IPS DF 19.7 (cell line): ENCODE measurements at places on chromosomes 7 and 10.

- DNase-seq: no peak
Measured at GRCh38 chr10:129935102-129935866, 28.8 kb downstream of the EBF3 start.

DNA sequence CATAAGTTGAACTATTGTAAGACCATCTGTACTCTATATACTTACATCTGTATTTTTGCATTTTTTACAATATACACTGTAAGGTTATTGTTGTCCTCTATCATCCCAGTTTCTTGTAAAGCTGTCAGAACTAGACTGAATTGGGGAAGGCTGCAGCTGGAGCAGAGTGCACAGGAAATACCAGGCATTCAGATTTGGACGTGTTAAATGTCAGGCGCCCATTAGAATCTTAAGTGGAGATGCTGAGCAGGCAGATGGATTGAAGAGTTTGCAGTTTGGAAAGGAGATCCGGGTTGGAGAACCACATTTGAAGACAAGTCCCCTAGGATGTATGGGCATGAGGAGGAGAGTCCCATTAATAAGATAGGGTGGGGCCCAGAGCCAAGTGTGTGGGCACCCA is 40.4 kb downstream of the MTURN start:
- no peak for DNase-seq

DNA sequence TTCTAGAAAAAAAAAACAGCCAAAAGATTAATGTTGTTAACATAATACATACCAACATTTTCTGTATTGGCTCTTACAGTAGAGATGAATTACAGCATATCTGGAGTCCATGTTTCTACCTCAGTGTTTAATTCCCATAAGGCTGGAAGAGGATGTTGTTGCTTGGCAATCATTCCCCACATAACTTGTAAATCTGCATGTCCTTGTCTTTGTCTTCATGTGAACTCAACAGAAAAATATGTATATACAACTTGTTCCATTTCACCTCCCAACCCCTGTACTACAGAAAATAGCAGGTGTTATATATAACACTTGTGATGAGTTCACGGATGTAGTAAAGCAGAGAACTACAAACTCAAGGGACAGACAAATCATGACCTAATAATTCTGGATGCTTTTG is 160.9 kb upstream of the SEMA3C start:
- no peak for DNase-seq

DNA sequence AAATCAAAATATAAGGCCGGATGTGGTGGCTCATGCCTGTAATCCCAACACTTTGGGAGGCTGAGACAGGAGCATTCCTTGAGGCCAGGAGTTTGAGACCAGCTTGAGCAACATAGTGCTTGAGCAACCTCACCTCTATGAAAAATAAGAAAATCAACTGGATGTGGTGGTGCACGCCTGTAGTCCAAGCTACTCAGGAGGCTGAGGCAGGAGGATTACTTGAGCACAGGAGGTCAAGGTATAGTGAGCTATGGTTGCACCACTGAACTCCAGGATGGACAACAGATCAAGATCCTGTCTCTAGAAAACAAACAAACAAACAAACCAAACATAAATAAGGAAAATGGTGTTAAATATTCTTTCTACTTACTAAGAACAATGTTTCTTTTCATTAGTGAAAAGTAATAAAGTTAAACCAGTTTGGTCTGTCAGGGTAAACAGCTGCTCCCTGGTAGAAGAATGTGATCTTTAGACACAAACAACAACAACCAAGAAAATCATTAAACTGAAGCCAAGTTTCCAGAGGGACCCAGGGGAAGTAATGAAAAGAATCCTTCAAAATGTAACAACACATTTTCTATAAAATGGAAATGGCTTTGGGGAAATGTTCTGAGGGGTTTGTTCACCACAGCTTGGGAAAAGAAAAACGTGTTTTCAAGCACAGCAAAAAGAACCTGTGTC is 17.5 kb upstream of the BAG3 start:
- DNase-seq: no peak

DNA sequence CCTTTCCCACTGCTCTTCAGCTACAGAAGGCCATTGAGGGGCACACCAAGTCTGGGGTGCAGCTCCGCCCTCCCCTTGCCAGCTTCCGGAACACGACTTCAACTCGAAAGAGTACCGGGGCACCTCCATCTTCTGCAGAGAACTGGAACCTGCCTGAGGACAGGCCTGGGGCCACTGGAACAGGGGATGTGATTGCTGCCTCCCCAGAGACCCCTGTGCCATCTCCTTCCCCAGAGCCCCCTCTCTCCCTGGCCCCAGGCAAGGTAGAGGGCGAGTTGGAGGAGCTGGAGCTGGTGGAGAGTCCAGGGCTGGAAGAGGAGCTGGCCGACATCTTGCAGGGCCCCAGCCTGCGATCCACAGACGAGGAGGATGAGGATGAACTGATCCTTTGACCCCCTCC is 10.9 kb downstream of the FAM131B start:
- no peak for DNase-seq

DNA sequence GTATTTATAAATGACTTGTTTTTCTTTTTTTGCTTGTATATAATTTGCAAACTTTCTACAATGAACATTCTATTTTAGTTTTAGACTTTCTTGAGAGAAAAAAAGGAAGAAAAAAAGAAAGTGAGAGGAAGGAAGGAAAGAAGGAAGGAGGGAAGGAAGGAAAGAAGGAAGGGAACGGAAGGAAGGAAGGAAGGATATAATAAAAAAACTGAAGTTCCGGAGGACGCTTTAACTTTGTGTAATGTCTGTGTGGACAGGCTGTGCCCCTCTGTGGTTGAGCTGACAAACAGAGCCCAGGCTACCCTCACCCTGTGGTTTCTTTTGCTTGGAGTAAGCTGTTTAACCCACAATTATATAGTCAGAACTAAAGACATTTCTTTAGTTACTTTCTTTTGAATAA is 108.7 kb downstream of the SEMA3D start:
- DNase-seq: no peak

DNA sequence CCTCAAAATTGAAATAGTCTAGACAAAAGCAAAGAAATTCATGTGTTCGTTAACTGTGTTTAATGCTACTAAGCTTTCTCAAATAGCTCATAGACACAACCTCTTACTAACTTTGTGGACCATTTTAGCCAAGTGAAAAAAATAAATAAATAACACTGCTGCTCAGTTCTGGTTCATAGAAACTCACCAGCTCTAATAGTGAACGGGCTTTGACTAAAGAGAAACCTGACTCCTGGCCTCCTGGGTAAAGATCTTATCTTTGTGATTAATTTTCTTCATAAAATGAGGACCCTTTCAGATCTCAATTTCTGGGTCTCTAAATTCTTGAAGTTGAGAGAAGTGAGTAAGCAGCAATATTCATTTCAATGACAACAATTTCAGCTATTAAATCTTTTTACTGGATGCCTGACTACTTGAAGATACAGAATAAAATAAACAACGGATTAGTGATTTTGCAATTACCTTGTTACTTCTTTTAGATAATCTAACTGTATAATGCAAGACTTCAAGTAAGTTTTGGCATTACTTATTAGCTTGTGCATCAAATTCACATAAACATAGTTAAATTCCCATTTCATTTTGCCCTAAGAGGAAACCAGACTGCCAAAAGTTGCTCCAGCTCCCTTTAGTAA is 3.1 kb downstream of the CADPS2 start:
- DNase-seq: no peak

- DNase-seq: no peak
Measured at GRCh38 chr7:84162125-84162524, 32.5 kb downstream of the SEMA3A start.

DNA sequence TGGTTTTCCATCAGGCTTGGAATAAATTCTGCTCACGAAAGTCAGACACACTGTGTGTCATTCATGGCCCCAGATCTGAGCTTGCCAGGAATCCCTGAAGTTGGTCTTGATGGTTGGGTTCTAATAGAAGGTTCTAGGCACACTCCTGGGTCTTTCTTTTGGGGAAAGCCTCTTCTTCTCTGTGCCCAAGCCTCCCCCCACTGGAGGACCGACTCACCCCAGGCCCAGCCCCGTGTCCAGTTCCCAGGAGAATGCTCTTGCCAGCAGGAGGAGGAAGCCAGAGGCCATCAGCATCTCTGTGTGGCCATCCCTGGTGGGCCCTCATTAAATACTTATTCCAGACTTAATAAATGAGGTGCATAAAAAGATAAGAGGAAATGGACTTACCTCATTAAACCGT is 548.0 kb downstream of the TCERG1L start:
- no peak for DNase-seq

DNA sequence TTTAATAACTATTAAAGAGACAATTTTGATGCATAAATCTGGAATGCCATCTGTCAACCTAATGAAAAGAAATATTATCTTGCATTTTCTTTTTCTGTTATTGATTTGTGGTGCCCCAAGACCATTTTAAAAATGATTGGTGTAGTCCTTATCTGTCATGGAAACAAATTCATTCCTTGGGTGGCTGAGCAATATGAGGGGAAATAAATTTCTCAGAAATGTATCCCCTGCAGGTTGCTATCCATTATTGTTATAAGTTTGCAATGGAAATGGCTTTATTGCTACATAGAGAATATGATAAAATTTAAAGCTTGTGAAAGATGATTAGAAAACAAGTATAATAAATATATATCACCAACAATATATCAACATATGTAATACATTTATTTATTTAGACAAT is 607.0 kb downstream of the DNAJB9 start:
- DNase-seq: no peak

DNA sequence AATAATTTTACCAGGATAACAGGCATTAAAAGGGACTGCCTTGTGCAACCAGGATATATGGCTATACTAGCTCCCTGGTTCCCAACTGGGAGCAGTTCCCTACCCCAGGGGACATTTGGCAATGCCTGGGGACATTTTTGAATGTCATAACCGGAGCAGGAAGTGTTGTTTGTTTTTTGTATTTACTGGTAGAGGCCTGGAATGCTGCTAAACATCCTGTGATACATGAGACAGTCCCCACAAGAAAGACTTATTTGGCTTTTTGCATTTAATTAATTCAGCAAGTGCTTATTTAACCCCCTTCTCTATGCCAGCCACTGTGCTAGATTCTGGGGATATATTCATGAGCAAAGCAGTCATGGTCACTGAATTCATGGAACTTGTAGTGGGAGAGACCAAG is 181.2 kb downstream of the BBS9 start:
- DNase-seq: no peak

DNA sequence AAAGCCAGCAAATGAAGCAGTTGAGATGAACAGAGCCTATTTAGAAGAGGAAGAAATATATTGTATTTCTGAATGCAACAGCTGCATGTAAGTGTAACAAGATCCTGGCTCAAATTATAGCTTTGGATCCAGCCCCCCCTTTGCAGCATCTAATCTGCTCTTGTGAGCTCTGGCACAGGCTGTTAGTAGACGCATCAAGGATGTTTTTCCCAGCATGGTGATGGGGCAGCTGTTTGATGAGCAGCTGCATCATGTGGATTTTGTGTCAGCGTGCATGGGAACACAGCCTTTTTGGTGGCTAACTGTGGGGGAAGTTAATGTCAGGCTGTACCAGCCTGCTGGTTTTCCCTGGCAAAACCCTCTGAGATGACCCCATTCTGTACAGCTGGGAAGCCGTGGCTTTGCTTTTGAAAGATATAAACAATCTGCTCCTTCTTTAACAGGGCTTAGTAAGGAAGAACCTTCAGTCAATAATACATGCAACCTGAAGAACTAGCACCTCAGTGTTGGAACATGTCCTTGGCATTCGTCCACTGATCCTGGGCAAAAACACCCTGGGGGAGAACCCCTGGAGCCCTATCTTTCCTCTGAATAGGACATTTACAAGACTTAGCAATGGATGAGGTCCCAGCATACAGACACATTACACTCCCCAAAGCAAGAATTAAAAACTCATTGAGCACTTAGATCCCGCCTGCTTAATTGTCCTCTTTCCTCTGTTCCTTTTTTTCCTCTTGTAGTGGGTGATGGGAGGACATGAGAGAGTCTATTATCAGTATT is 70.6 kb downstream of the NPS start:
- DNase-seq: no peak

GRCh38 chr7:28706584-28706983 is 251.5 kb downstream of the TRIL start:
- DNase-seq: no peak

- DNase-seq: no peak
Measured at GRCh38 chr7:142790555-142790954, 19.8 kb downstream of the PRSS2 start.
